ENCODE measurements at places on chromosomes 12 and 14. TPM values are rescaled to one million over a fixed set of nuclear protein-coding genes. Genes with fewer than 3 reads are reported as not detected.

The RASSF8 gene
- 0.46 TPM for total RNA-seq

- DNase-seq: no peak
Observed at GRCh38 chr12:122395319-122395718, 27.1 kb downstream of the CLIP1 start.

GRCh38 chr12:67394550-67394949, 125.4 kb downstream of the CAND1 start:
- no peak for DNase-seq

DNA sequence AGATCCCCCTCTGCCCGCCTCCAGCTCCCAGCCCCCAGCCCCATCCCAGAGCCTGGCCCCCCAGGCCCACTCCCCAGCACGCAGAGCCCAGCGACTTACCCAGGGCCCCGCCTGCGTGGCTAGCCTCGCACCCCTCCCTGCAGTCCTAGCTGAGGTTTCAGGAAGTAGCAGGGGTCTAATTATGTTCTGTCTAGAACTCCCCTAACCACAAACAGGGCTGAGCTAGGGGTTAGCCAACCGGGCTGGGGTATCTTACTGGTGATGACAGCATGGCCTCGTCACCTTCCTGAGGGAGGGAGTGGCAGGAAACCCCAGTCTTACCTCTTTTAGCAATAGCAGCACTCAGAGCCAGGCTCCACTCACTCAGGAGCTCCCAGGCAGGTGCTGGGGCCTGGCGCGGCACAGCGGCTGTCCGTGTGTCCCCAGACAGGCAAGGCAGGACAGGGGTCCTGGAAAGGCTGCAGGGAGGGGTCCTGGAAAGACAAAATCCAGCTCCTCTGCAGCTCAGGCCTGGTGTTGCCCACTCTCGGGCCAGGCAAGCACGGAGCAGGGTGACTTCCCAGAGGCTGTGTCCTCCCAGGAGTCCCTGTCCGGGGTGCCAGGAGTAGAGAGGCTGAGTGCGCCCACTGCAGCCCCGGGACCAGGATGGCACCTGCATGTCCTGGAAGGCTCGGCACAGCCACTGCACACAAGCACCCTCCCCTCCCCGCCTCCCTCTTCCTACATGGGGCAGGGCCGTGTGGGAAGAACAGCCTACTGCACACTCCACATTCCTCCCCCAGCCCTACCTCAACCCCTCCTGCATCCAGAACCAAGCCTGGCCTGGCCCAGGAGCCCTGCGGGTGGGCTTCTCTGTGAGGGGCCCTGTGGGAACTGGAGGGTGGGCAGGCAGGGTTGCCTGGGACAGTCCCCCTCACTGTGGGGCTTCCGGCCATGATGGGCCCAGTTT, at the start of gene GPR132:
TSS of gene GPR132 (minus strand) at position 151 of the 949 bp plus-strand sequence. CDS start 10,010 bp downstream, outside the sequence.
- DNase-seq: peak; percentile 82

- no peak for DNase-seq
Observed at GRCh38 chr12:41683513-41684240, 461.0 kb downstream of the GXYLT1 start.

The TTC7B gene
- total RNA-seq: 9.1 TPM

The LIN7A gene
- not detected for total RNA-seq

- no peak for DNase-seq
Observed at GRCh38 chr12:115672506-115673080, 604.9 kb downstream of the MED13L start.

- DNase-seq: no peak
Observed at GRCh38 chr14:31391473-31391872, 28.9 kb downstream of the HEATR5A start.

- no peak for DNase-seq
Observed at GRCh38 chr12:5059358-5059757, 15.7 kb downstream of the KCNA5 start.

DNA sequence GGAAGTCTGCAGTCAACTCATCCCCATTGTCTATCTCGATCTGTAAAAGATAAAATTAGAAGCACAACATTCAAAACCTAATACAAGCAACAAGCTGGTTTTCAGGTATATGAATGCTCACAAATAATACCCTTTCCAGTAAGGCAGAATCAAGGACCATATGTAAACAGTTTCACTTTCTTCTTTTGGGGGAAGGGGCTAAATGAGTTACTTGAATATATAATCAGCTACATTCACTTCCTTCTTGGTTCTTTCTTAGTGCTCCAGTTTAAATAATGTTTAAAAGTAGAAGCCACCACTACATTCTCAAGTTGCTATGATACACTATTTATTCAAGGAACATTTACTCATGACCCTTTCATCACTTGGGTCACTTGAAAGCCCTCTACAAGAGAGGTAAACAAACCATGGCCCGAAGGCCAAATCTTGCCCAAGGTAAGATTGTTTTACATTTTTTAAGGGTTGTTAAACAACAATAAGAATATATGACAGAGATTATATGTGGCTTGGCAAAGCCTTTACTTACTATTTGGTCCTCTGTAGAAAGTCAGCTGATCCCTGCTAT, 10.3 kb downstream of the TWF1 start:
- DNase-seq: no peak

- no peak for DNase-seq
Observed at GRCh38 chr12:11959117-11959823, 111.5 kb upstream of the BCL2L14 start.

DNA sequence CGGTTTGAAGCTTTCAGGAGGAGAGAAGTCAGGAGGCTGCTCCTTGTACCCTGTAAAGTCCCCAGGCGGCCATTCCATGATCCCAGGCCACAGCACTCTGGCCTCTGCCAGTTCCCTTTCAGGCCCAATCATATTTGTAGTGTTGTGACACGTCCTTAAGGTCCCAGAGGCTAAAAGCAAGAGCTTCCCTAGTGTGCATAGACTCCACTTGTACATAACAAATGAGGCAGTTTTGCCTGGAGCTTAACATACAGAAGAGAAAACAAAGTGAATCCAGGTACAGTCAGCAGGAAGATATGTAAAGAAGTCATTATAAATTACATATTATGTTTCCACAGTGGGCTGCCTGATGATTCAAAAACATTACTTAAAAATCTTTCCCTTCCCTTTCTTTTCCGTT, 81.1 kb upstream of the RPH3A start:
- DNase-seq: no peak

The DPPA3 gene
- not detected for total RNA-seq

GRCh38 chr12:99066726-99067125, 421.6 kb downstream of the APAF1 start:
- no peak for DNase-seq

GRCh38 chr14:89420502-89420901, 3.5 kb upstream of the FOXN3 start:
- no peak for DNase-seq

DNA sequence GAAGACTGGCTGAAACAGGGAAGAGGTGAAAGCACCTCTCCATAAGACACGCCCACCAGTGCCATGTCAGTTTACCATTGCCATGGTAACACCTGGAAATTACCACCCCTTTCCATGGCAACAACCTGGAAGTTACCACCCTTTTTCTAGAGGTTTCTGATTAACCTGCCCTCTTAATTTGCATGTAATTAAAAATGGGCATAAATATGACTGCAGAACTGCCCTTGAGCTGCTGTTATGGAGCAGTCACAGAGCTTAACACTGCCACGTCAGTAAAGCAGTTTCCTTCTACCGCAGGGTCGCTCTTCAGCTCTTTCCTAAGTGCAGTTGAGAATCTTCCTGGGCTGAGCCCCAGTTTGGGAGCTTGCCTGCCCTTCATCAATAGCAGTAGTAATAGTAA, 55.2 kb downstream of the RASSF3 start:
- DNase-seq: no peak

- DNase-seq: no peak
Observed at GRCh38 chr12:94586589-94587259, 63.6 kb downstream of the TMCC3 start.

The SLC2A3 gene
- total RNA-seq: 521 TPM

DNA sequence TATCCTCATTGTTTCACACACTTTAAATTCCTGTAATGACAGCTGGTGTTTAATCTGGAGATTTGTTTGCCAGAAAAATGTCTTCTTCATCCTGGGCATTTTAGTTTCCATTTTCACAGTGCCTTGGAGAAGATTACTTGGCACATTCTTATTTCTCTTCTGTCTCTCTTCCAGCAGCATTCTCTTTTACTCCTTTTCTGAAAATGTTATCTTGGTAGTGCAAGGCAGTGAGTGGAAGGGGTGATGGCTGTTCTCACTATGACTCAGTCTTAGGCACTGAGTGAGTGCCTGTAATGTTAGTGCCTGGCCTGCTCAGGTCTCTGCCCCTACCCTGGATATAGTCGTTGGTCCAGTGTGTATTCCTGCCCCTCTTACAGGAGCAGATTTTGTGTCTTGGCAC, 13.1 kb downstream of the CLECL1 start:
- DNase-seq: no peak

GRCh38 chr12:10235761-10236631, 23.3 kb downstream of the GABARAPL1 start:
- no peak for DNase-seq

The AICDA gene
- total RNA-seq: not detected

GRCh38 chr14:43308421-43309110, 1198.5 kb downstream of the FSCB start:
- no peak for DNase-seq

The GPR137C gene
- total RNA-seq: 0.51 TPM

The CLEC1B gene
- total RNA-seq: not detected

DNA sequence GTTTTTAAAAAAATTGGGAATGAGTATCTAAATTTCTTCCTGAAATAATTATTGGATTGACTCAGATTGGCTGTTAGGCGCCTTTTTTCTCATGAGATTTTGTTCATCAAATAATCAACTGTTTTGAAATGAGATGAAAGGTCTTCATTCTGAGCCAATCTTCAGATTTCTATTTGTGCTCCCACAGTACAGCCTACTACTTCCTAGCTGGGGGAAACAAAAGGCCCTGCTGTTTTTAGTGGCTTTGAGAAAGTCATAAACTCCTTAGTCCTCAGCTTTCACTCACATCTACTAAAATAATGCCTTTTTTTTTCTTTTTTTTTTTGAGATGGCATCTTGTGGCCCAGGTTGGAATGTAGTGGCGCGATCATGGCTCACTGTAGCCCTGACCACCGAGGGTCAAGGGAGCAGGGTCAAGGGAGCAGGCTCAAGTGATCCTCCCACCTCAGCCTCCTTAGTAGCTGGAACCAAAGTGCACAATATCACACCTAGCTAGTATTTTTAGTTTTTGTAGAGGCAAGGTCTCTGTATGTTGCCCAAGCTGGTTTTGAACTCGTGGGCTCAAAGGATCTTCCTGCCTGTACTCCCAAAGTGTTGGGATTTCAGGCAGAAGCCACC, 15.2 kb downstream of the NACA start:
- no peak for DNase-seq

The PYGL gene
- total RNA-seq: 1.8 TPM

DNA sequence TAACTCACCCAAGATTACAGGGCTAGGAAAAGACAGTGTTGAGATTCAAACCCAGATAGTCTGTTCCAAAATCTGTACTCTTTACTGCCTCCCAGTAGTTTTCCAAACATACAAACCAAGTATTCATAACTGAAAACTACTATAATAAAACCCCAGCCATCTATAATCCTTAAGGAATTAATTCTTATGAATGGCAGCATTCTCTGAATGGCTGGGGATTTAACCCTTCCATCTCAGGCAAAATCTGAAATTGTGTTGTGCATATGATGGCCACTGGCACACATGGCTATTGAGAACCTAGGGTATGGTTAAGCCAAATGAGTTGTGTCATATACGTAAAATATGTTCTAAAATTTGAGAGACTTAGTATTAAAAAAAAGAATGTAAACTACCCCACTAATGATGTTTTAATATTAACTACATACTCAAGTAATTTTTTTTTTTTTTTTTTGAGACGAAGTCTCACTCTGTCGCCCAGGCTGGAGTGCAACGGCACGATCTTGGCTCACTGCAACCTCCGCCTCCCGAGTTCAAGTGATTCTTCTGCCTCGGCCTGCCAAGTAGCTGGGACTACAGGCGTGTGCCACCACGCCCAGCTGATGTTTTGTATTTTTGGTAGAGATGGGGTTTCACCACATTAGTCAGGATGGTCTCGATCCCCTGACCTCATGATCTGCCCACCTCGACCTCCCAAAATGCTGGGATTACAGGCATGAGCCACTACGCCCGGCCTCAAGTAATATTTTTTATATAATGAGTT, 16.7 kb downstream of the PPP1R13B start:
- DNase-seq: no peak

- DNase-seq: no peak
Observed at GRCh38 chr12:56017181-56017580, 3.7 kb upstream of the IKZF4 start.

- DNase-seq: no peak
Observed at GRCh38 chr14:105830171-105830570, 303.8 kb downstream of the TMEM121 start.

DNA sequence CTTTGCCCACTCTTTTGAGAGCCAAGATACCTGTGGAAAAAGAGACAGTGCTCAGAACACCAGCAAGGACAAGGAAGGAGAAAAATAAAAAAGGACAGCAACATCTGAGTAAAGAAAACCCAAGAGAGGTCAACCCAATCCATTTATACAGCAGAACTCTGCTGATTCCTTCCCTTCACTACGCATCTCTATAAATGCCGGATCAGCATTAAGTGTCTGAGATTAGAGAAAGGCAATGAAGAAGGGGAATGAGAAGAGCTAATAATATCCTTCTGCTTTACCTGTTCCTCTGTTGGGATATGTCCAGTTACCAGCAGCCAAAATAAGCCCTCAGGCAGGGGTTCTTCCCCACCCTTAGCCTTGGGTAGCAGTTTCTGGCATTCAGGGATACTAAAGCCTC, 15.8 kb downstream of the COQ10A start:
- DNase-seq: no peak

The MUCL1 gene
- 0.82 TPM for total RNA-seq

The CELA1 gene
- total RNA-seq: not detected

The TAS2R14 gene
- 1.0 TPM for total RNA-seq

GRCh38 chr12:3329361-3329760, 161.6 kb upstream of the PRMT8 start:
- DNase-seq: no peak

GRCh38 chr12:12704593-12705230, 8.7 kb upstream of the GPR19 start:
- no peak for DNase-seq

- no peak for DNase-seq
Observed at GRCh38 chr12:91577586-91578539, 395.2 kb upstream of the DCN start.

The ASIC1 gene
- 2.8 TPM for total RNA-seq

GRCh38 chr12:15171012-15171655, 50.1 kb downstream of the RERG start:
- no peak for DNase-seq

- DNase-seq: no peak
Observed at GRCh38 chr12:121634836-121635235, 8.5 kb downstream of the ORAI1 start.

GRCh38 chr12:14993117-14993516, 20.3 kb downstream of the PDE6H start:
- DNase-seq: no peak
